Activated CD4-positive, alpha-beta T cell treated with anti-CD3 and anti-CD28 coated beads, Interleukin-2, amount 50 U/mL, for 48 hours (primary cell): ENCODE measurements at places on chromosomes 4 and X.
A peak's percentile ranks its signal among the peaks of the same experiment; 100 is the strongest.

- no peak for DNase-seq
Observed at GRCh38 chr4:125705681-125706080, 390.9 kb downstream of the FAT4 start.

DNA sequence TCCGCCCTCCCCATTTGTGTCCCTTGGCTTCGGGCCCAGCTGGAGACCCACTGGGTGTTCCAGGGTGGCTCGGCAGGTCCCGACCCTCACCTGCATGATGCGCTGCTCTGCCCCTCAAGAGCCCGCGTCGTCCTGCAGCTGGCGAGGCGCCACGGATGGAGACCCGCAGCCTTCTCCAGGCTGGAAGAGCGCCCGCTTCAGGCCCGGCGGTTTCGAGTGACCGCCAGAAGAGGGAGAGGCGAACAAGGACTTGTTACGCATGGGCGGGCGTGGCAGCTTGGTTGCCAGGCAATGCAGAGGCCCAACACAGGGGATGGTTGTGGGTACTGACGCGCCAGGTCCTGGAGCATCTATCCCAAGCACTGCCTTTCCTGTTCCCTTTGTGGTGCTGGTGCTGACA is at the start of gene PDCL2:
TSS of gene PDCL2 (minus strand) at position 232 of the 400 bp plus-strand sequence. CDS start at position 96, 136 bp downstream.
- DNase-seq = no peak

- DNase-seq = no peak
Observed at GRCh38 chr4:160947653-160948052, 1216.1 kb downstream of the FSTL5 start.

GRCh38 chr4:28462766-28463700 is 1602.4 kb downstream of the STIM2 start:
- DNase-seq = no peak

- no peak for DNase-seq
Observed at GRCh38 chr4:113566015-113566795, 195.3 kb downstream of the CAMK2D start.

DNA sequence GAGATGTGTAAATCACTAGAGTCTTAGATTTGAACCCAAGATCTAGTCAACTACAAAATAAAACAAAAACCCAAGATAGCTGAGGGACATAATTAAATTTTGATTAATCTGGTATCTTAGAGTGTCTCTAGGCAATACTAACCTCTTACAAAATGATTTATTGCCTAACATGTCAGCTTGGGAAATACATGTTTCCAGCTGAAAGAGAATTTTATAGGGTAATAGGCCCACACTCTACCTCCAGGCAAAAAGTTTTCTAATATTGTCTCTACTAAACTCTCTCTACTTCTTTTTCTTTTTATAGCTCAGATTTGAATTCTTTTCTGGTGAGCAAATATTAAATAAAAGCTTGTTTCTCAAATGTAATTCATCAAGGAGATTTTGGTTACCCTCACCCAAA is 263.2 kb downstream of the IL15 start:
- DNase-seq = no peak

GRCh38 chr4:134147941-134148340 is 53.6 kb downstream of the PABPC4L start:
- no peak for DNase-seq

GRCh38 chrX:107000013-107000515 is at the start of gene MORC4:
Gene MORC4, minus strand, starts transcription at chrX:107000212. Its CDS starts 243 bp downstream, at chrX:106999969.
- DNase-seq = peak; percentile 78

GRCh38 chr4:131339137-131339536 is 1810.0 kb upstream of the PCDH10 start:
- no peak for DNase-seq

GRCh38 chr4:111650146-111650545 is 495.1 kb upstream of the FAM241A start:
- no peak for DNase-seq

DNA sequence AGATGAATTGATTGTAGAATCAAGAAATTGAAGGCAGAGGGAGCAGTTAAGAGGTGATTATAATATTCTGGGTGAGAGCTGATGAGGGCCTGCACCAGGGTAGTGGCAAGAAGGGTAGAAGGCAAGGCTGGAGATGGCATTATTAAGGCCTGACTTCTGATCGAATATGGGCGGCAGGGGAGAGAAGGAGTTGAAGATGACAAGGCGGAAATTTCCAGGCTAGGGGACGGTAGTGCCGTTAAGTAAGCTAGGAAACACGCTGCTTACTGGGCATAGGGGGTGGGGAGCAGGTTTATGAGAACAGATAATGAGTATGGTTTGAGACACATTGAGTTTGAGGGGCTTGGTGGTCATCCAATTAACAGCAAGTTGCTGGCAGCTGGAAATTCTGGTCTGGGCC is 19.5 kb downstream of the BCORL1 start:
- DNase-seq = no peak

GRCh38 chr4:173151496-173151895 is 17.1 kb upstream of the GALNT7 start:
- DNase-seq = no peak

DNA sequence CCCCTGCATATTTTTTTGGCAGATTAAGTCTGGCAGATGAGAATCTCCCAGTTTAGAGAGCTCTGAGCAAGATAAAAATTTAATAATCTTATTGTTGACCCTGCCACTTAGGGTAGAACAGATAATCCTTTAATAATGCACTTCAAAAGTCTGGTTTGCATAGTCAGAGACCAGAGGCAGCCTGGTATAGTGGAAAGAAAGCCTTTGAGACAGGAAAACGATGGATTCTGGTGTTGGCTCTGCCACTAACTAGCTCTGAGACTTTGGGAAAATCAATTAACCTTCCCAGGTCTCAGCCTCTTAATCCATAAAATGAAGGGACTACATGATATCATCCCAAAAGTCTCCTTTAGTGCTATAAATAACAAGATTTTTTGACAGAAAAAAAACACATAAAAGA is 824.5 kb downstream of the STIM2 start:
- DNase-seq = no peak

DNA sequence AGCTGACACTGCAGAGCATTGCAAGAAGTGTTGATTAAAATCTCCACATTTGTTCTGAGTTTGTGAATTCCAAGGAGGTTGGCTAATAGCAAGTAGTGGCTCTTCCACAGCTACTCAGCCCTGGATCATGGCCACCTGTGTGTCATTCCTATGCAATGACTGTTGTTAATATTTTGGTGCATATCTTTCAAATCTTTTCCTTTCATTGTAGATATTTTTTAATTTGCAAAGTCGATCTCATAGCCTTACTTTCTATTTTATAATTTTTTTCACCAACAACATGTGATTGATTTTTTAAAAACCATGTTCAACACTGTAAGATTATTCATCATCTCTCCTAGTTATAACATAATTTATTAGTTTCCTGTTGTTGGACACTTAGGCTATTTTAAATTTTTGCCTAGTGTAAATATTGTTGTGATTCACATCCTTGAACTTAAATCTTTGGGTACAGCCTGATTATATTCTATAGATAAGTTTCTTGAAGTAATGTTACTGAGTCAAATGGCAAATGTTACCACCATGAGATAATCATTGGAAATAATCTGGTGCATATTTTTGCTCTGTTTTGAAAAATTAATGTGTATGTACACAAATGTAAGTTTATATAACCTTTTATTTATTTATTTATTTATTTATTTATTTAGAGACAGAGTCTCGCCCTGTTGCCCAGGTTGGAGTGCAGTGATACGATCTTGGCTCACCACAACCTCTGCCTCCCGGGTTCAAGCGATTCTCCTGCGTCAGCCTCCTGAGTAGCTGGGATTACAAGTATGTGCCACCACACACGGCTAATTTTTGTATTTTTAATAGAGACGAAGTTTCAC is 17.1 kb upstream of the ARHGAP10 start:
- no peak for DNase-seq

GRCh38 chr4:127007305-127007704 is 625.5 kb upstream of the INTU start:
- no peak for DNase-seq

GRCh38 chr4:78613522-78614321 is 62.2 kb downstream of the ANXA3 start:
- DNase-seq = no peak

- DNase-seq = no peak
Observed at GRCh38 chr4:11151500-11151899, 277.2 kb downstream of the HS3ST1 start.

DNA sequence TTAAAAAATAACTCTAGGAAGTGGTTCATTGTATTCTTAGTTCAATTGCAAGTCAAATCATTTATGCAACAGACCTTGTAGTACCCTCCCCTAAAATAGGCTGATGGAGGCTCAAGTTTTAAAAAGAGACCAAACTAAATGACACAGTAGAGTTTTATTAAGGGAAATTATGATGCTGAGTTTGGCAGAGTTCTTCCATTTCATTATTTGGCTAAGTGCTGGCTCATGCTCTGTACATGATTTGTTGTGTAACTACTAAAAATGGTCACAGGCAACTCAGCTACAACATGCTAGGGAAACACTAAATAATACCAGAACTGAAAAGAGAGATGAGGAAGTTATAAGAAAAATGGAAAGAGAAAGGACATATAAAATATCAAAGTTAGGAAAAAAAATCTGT is 96.1 kb upstream of the TFDP3 start:
- DNase-seq = no peak

- DNase-seq = no peak
Observed at GRCh38 chr4:176156656-176157055, 38.7 kb downstream of the SPATA4 start.

- DNase-seq = no peak
Observed at GRCh38 chr4:78885598-78885997, 53.6 kb downstream of the PAQR3 start.

DNA sequence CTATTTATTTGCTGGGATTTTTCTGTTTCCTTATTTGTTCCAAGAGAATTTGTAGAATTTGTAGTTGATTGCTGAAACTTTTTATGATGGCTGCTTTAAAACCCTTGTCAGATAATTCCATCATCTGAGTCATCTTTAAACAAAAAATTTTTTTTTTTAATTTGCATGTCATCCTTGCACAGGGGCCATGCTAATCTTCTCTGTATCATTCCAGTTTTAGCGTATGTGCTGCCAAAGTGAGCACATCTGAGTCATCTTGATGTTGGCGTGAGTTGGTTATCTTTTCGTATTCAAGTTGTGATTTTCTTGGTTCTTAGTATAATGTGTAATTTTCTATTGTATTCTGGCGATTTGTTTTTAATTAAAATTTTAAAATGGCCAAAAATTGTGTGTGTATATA is 18.7 kb upstream of the ZNF157 start:
- no peak for DNase-seq

GRCh38 chr4:141425124-141425523 is 204.4 kb downstream of the ZNF330 start:
- DNase-seq = no peak

DNA sequence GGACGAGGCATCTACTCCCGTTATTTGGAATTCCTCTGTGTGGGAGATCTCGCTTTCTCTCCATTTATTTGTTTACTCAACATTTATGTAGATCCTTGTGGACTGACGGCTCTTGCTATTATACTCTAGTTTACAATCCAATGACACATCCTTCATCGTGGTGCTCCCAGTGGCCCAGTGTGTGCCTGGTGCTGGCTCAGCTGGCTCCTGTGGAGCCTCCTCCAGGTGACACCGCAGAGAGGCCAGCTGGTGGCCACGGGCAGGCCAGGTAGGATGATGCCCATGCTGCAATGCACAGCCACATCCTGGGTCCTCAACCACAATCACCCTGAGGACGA is 84.0 kb upstream of the AFAP1 start:
- no peak for DNase-seq

- DNase-seq = no peak
Observed at GRCh38 chrX:106670631-106671030, 55.9 kb upstream of the RNF128 start.

- no peak for DNase-seq
Observed at GRCh38 chrX:120311727-120312063, 434 bp upstream of the TMEM255A start.

GRCh38 chr4:95263391-95263790 is 285.4 kb downstream of the UNC5C start:
- DNase-seq = no peak

DNA sequence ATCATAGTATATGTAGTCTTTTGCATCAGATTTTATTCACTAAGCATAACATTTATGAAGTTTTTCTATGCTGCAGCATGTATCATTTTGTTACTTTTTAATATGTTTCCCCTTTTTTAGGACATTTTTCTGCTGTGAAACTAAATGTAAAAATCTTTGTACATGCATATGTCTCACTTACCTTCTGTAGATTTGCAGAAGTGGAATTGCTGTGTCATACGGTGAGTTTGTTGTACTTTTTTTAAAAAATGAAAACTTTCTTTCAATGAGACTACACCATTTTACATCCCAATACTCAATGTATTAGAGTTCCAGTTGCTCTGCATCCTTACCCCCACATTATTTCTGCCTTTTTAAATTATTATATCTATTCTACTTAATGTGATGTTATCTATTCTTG is 868.9 kb downstream of the PDHA2 start:
- no peak for DNase-seq

- DNase-seq = no peak
Observed at GRCh38 chr4:79247695-79248394, 78.0 kb downstream of the NAA11 start.

DNA sequence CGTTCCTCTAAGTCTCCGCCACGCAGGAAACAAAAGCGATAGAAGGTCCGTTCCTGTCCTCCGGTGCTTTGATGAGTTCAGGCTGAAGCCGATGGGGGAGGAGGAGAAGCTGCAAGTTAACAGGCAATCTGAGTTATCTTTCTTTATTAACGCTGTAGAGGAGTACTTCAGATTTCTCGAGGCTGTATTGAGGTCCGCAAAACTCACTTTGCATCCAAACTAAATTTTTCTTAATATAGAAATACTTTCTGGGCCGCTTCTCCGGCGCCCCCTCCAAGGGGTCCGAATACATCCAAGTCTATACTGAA is 395 bp upstream of the SOWAHB start:
- no peak for DNase-seq

GRCh38 chr4:176422001-176422400 is 102.2 kb downstream of the SPCS3 start:
- no peak for DNase-seq

DNA sequence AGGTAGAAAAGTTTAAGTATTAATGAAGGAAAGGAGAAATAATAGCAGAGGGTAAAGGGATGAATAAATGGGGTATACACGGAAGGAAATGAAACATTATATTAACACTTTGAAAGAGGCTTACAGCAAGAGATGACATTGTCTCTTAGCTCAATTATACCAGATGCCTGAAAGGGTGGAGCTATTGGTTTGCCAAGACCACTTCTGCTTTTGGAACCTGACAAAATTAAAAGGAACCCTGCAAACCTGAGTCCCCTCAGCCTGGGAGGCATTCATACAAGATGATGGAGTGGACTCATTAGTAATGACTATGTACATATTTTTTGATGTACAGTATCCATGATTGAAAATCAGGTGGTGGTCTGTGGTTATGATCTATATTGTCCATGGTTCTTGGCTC is 45.1 kb upstream of the HPF1 start:
- no peak for DNase-seq

DNA sequence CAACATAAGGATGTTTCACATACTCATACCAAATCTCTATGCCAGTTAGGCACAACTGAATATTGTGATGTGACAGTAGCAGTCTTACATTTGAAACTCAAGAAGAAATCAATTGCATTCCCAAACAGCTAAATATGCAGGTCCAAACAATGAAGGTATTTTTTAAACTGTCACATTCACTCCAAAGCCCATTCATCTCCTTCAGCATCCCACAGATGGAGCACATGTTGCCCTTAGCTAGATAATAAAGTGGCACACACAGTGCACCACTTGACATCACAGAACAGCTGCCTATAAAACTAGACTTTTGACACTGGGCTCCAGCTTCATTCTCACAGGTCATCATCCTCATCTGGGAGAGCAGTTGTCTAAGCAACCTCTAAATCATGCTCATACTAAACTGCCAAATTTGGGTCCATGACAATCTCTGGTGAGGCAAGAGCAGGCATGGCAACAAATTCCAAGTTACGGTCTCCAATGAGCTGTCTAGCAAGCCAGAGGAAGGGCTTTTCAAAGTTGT is 26.2 kb upstream of the ARHGEF6 start:
- no peak for DNase-seq
